ENCODE measurements at places on chromosomes 1 and 21.

DNA sequence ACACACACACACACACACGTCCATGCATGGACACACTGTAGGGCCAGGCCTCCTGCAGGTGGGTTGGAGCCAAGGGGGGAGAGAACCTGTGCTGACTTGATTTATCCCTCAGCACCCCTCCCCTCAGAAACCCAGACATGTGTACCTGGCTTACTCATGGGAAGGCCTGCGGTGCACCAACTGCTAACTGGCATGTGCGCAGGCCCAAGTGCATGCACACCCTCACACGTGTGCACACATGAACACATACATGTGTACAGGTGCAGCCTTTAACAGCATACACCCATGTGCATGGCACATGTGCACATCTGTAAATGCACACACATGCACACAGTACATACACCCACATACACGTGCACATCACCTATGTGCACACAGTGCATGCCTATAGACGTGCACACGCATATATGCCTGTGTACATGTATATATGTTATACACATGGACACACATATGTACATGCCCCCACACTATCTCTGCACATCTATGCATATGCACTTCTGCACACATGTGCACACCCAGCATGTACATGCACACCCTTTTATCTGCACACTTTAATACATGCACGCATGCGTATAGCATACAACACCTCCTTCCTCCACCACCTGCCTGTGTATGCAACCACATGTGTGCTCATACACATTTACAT lies 67.5 kb downstream of the TRIM11 start:
- no peak for DNase-seq

DNA sequence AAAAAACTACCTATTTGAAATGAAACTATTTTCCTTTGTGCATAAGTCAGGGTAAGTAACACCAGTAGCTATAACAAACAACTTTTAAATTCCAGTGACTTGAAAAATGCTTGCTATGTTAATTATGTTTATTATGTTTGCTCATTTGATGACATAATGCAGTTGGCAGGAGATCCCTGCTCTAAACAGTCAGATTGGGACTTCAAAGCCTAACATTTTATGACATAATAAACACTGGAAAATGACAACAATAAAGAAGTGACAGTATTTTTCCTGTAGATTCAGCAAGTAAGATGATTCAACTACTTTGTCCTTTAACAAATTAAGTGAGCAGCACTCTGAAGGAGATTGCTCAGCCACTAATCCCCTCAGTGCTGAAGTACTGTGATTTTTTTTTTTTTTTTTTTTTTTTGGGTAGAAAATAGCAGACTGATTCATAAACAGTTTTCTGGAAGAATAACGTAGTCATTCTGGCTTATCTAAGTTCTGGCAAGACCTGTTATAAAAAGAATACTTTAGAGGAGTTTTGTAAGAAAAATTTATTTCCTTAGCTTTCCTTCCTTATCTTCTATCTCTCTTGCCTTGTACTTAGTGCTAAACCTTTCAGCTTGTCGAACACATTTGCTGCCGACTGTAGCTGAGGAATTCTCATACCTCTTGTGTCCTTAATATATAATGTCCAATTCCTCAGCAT lies 207.2 kb downstream of the PTGER3 start:
- DNase-seq = no peak

DNA sequence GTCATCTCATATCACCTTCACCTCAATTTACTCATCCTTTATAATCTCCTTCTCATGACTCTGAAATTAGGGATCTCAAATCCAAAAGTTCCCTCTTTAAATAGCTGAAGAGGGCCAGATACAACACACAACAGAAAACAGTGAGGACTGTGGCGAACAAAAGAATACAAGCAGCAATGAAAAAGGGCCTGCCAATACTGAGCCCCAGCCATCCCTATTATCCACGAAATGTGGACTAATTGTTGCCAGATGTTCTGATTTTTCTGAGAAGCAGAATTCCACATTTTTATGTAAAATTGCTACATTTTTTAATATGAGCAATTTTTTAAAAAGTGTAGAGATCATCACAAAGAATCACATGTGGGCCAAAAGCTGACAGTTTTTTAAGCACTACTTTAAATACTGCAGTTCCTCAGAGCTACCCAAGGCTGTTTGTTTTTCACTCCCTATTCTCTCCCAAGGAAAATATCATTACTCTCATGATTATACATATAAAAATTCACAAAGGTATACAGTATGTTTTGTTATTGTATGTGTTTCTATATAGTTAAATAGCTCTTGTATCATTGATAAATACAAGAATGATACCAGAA lies 90.0 kb downstream of the ASH1L start:
- no peak for DNase-seq

DNA sequence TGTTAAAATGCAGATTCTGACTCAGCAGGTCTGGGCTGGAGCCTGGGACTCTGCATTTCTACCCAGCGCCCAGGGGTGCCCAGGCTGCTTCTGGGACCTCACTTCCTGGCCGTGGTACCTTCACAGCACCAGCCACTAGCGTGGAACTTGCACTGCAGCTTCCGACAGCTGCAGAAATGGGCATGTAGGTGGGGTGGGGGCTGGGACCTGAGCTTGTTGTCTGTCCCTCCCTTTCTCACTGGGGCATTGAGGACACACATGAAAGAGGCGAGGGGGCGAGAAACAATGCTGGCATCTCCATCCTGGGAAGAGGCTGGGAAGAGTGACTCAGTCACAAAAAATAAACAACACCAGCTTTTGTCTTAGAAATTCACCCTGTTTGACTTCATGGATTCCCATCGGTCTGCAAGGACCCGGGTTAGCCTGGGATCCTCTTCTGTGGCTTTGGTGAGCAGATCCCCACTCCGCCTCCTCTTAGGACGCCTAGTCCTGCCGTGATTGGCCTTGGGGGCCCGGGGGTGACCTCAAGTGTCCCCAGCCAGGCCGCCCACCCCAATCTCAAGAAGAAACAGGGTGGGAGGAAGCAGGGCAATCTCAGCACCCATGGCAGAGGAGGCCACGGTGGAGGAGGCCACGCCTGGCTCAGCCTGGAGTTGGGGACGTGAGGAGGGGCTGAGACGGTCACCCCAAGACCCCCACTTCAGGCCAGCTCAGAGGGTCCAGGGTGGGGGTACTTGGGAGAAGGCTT lies 29.9 kb upstream of the POFUT2 start:
- DNase-seq = no peak

GRCh38 chr1:177238967-177239366 lies 68.2 kb downstream of the BRINP2 start:
- no peak for DNase-seq

- peak; percentile 78 for DNase-seq
Observed at GRCh38 chr1:205918955-205919746, 24.1 kb downstream of the SLC26A9 start.

DNA sequence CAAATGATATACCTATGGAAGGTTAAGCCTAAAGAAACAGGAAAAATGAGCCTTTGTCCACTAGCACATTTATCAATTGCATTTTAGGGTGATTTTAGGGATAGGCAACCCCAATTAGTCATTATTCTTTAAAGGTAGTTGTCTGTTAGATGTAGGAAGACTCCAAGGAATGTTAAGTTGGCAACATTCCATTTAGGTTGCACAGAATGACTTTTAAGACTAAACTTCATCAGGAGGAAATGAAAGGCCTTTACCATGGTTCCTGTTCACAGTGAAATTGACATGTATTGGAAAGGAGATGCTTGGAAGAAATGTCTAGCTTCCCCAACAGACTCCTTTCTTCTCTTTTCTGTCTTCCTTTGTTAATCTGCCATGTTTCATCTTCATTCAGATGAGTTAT lies 1.6 kb upstream of the APOBEC4 start:
- DNase-seq = no peak

DNA sequence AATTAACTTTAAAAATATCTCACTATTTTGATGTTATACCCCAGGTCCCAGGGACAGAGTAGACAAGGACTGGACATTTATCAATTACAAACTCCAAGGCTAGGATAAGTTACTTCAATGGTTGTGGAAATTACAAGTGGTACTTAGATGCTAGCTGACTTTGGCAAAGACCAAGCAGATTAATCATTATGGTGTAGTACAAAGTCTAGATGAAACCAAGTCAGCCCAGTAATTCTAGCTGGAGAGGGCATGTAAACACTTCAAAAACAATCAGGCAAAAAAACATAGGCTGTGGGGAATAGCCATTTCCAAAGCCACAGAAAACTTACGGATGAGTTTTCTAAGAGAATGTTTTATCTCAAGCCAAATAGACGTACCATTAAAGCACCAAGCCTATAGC lies 124.5 kb downstream of the TSEN15 start:
- no peak for DNase-seq

- no peak for DNase-seq
Observed at GRCh38 chr1:221805121-221805520, 63.2 kb upstream of the DUSP10 start.

DNA sequence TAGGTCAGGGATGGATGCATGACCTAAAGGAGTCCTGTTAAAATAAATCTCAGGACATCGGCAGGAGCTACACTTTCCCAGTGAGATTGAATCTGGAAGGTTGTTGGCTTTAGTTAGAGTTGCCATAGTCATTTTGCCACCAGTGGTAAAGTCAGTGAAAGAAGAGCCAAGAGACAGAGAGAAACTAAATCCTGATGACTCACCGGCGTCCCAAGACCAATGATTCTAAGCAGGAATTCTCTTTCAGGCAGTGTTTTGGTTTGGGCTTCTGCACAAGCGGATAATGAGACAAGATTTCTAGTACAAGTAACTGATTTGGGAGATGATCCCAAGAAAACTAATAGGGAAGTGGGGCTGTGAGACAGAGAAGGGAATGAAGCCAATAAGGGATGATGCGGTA lies 88.8 kb upstream of the ETS2 start:
- DNase-seq = no peak

- DNase-seq = no peak
Observed at GRCh38 chr1:163410073-163410999, 88.6 kb downstream of the NUF2 start.

GRCh38 chr1:220013497-220013896 lies 32.8 kb downstream of the EPRS1 start:
- DNase-seq = no peak

- no peak for DNase-seq
Observed at GRCh38 chr1:224529844-224530243, 86.3 kb upstream of the CNIH3 start.

DNA sequence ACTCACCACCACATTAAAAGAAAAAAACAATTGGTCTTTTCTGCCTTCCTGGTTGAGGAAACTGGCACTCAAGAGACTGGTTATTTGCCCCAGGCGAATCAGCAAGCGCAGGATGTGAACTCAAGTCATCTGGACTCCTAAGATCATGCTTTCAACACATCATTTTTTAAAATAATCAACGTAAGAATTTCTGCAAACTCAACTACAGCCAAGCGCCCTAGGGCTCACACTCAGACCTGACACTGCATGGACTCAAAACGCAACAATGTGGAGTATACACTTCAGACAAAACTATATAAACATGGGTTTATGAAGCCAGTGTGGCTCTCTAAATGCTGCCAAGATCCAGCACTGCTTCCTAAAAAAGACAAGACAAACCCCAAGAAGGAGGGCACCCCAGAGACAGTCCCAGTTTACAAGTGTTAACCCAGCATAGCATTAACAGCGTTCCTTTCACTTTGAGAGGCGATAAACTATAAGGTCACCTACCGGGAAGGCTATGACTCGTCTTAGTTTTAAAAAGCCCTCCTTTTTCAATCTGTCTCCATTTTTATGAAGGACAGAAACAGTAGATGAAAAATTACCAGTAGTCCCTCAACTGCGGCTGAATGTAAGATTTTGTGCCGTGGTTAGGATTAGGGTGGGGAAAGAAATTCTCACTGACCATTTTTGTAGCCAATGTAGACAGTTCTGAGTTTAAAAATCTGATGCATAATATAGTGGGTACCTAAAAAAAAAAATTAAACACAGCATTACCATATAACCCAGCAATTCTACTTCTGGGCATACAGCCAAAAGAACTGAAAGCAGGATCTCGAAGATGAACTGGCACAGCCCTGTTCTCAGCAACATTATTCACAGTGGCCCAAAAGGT lies 54.8 kb downstream of the SIPA1L2 start:
- no peak for DNase-seq

GRCh38 chr1:24991697-24992096 lies 61.6 kb upstream of the RUNX3 start:
- DNase-seq = no peak

- no peak for DNase-seq
Observed at GRCh38 chr1:223456747-223457146, 63.5 kb downstream of the CCDC185 start.

DNA sequence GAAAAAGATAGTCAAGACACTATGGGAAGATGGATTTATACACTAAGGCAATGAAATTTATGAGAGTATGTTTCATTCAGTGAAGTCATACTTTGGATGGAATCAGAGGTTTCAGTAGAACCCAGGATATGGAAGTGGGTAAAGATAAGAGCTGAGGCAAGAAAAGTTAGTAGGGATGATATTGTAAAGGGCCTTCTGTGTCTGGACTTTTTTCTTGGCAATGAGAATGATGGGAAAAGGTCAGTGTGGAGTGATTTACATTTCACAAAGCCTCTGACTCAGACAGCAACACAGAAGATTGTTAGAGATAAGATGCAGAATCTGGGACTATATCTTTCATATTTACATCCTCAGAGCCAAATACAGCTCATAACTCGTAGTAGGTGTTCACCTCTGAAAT lies 32.1 kb downstream of the SH3BGR start:
- no peak for DNase-seq

GRCh38 chr1:55428944-55429931 lies 214.1 kb upstream of the USP24 start:
- no peak for DNase-seq

DNA sequence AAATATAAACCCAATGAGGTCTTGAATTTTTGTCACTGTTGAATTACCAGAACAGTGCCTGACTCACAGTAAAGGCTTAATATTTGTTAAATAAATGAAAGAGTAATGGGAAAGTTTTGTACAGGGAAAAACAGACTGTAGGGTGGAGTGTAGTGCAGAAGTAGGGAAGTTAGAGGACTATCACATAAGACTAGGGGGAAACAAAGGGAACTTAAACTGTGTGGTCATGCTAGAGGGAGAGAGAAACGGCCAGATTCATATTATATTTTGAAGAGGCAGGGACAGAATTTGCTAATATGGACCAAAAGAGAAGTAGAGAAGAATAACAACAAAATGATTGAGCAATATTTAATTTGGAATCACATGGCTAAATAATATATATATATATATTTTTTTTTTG lies 14.8 kb downstream of the CTSK start:
- no peak for DNase-seq

- DNase-seq = no peak
Observed at GRCh38 chr1:26533951-26534509, 4.5 kb downstream of the RPS6KA1 start.

GRCh38 chr1:6271006-6271405 lies 10.1 kb upstream of the GPR153 start:
- no peak for DNase-seq

DNA sequence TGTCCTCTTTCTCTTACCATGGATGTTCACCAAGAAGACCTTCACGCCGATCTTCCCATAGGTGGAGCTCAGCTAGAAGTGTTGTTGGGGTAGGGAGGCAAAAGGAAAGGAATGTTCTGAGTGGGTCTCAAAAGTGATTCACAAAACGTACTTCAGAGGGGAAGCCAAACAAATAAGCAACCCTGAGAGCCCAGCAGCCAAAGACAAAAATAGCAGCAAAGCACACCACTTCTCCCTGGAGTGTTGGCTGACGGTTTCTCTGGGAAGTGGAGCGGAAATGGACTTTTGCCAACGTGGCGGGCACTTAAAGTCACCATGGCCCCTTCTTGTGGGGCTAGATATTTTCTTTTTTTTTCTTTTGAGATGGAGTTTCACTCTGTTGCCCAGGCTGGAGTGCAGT lies 23.1 kb downstream of the SLC26A9 start:
- DNase-seq = no peak
